ENCODE measurements at places on chromosomes 2 and 18. TPM values are rescaled to one million over a fixed set of nuclear protein-coding genes. Genes with fewer than 3 reads are reported as not detected.

DNA sequence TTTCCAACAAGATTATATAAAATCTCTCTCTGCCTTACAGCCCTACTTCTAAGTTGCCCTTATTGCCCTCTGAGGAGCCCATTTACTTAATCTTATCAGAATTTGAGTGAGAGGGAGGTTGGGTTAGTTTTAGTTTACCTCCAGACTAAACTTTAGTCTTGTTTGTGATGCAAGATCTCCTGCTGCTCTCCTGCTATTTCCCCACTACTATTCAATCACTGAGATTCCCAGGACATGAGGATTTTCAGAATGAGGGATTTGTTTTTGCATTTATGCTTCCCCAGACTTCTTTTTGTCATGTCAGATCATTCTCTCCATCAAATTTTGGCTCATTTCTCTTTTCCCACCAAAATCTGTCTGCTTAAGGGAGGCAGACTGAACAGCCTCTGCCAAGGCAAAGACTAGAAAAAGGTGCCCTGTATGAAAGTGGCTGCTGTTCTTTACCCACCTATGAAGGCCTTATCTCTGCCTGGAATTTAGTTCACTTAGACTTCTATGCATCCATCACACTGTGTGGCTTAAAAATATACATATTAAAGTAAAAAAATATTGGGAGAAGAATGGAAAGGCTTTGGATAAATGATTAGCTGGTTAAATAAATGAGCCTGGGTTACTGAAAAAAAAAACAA lies 401.3 kb downstream of the PID1 start:
- no peaks in the 10 kb centered on the region for H3K27me3 ChIP-seq
- H3K4me3 ChIP-seq: no peak overlapping the region
- no peaks in the 10 kb centered on the region for H3K36me3 ChIP-seq
- H3K4me1 ChIP-seq: no peaks in the 10 kb centered on the region
- no peak for DNase-seq

DNA sequence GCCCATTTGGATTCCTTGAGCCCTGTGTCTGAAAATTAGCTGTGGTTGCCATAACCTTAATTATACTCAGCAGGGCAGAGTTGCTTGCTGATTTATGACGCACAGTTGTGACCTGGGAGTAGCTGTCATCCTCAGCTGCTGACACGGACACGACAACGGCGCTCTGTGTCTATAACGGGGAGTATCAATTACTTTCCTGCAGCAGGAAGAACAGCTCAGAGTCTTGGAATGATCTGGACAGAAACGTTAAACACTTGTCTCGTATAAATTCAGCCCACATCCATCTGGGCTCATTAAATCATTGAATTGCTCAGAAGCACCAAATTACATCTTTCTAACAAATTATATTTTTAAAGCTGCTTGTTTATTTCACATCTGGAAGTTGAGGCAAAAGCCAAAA lies 116.3 kb downstream of the SEPTIN10 start:
- peaks cover 21% of the 10 kb centered on the region for H3K4me1 ChIP-seq
- H3K4me3 ChIP-seq: no peak overlapping the region
- no peak for DNase-seq
- no peaks in the 10 kb centered on the region for H3K27me3 ChIP-seq

DNA sequence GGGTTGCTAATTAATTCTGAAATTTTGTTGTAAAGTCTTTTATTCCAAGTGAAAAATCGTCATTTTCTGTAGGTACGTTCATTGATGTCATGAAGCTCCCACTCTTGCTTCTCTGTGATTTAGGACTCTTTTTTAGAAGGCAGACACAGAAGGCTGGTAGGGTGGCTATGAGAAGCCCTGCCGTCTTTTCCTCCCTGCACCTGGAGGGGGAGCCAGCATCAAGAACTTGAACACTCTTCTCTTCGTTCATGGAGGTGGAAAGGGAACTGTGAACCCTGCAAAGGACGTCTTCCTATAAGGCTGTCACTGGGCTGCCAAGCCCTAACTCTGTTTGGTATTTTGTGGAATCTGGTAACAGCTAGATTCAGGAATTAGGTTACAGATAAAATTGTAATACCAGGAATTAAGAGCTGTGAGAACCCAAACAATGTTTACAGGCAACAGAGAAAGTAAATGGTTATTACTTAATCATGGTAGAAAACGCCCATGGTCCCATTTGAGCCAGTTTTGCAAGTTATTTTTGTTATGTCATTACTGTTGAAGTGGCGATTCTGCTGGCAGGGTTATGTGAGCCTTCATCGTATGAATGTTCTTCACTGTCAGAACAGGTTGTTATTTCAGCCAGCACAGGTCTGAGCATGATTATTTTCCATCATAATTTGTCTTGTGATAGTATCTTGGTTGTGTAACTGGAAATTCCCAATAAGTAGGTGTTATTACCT lies 112.2 kb downstream of the OSBPL6 start:
- no peak overlapping the region for H3K4me3 ChIP-seq
- no peaks in the 10 kb centered on the region for H3K36me3 ChIP-seq
- H3K27ac ChIP-seq: no peak overlapping the region
- H3K27me3 ChIP-seq: no peaks in the 10 kb centered on the region
- no peaks in the 10 kb centered on the region for H3K4me1 ChIP-seq
- no peak for DNase-seq

DNA sequence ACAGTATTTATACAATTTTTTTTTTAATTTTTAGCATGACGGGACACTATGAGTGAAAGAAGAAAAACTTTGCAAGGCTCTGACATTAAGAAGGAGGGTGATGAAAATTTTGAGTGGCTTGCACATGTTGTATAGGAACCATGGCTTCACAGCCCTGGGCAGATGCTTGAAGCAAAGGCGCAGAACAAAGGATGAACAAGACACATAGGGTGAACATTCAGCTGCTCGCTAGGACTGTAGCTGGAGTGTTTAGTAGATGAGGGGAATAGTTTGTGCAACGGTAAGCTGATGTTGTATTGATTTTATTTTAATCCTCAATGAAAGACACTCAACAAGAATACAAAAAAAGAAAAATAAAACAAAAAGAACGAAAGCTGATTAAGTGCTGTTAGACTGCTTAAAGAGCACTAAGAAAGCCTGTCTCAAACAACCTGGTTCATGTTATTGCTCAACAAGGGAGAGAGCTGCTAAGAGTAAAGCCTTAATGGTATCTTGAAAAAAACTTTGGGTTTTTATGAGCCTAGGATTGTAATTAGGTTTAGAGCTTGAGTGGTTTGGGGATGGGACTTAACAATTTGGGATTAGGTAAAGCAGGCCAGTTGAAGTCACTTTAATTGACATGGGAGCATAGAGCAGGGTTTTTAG lies 41.2 kb upstream of the GCFC2 start:
- no peaks in the 10 kb centered on the region for H3K27me3 ChIP-seq
- H3K36me3 ChIP-seq: no peaks in the 10 kb centered on the region
- no peak overlapping the region for H3K27ac ChIP-seq
- no peaks in the 10 kb centered on the region for H3K4me1 ChIP-seq
- no peak overlapping the region for H3K4me3 ChIP-seq

GRCh38 chr2:44793322-44793870 lies 148.1 kb upstream of the SIX3 start:
- no peaks in the 10 kb centered on the region for H3K4me1 ChIP-seq
- no peak overlapping the region for H3K4me3 ChIP-seq
- no peaks in the 10 kb centered on the region for H3K36me3 ChIP-seq
- no peak for DNase-seq
- H3K27me3 ChIP-seq: peaks cover 11% of the 10 kb centered on the region

- no peak overlapping the region for H3K4me3 ChIP-seq
- no peak for DNase-seq
- H3K4me1 ChIP-seq: no peaks in the 10 kb centered on the region
- no peak overlapping the region for H3K27ac ChIP-seq
- H3K36me3 ChIP-seq: no peaks in the 10 kb centered on the region
Measured at GRCh38 chr2:67626656-67627055, 229.5 kb downstream of the ETAA1 start.

GRCh38 chr2:104861351-104862057 lies 7.6 kb downstream of the POU3F3 start:
- H3K4me1 ChIP-seq: peaks cover 39% of the 10 kb centered on the region
- peaks cover 51% of the 10 kb centered on the region for H3K27me3 ChIP-seq
- no peak overlapping the region for H3K27ac ChIP-seq
- H3K4me3 ChIP-seq: no peak overlapping the region
- DNase-seq: no peak
- H3K36me3 ChIP-seq: no peaks in the 10 kb centered on the region

DNA sequence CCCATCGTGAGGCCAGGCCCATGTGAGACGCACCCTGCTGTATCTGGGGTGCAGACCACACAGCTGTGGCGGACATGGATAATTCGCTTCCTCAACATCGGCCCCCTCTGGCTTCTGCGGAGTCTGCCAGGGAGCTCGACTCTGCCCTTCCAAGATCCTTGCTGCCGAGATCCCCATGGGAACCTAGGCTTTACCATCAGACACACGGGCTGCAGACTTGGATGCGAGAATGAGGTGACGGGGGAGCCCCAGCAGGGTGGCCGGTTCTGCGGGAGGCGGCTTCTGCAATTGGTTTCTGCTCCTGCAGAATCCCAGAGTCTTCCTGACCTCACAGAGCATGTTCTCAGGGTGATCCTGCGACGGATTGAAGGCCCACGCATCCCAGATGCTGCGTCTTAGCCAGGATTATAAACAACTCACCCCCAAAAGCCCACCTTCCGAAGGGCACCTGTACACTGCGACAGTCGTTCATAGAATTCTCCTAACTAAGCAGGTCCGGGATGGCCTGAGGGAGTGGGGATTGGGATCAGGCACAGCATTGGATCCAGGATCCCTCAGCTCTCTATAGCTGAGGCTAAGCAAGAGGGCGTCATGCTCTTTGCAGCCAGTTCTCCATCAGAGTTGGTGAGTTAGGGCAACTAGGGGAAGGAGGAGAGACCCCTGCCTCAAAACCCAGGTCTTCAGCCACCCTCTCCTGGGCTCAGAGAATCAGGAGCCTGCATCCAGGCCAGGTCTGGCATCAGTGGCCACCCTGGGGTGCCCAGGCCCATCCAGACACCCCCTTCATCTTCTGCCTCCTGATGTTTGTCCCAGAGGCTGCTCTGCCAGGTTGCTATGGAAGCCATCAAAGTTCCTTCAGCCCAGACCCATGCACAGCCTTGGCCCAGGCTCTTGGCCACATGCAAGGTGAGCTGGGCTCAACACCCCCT lies 74.7 kb upstream of the SNTG2 start:
- no peak overlapping the region for H3K4me3 ChIP-seq
- H3K36me3 ChIP-seq: no peaks in the 10 kb centered on the region
- no peak overlapping the region for H3K27ac ChIP-seq
- no peaks in the 10 kb centered on the region for H3K4me1 ChIP-seq
- H3K27me3 ChIP-seq: peaks cover 38% of the 10 kb centered on the region
- no peak for DNase-seq

The FEV gene
- total RNA-seq: 1.3 TPM

The ONECUT2 gene
- under 0.01 TPM for total RNA-seq

The THSD7B gene
- not detected for total RNA-seq

Data from stomach (tissue), 19 donors.